CD4-positive, alpha-beta T cell (primary cell): ENCODE measurements at places on chromosomes 7 and 10.

GRCh38 chr7:76278540-76278939 is 23.9 kb upstream of the HSPB1 start:
- no peak for DNase-seq

DNA sequence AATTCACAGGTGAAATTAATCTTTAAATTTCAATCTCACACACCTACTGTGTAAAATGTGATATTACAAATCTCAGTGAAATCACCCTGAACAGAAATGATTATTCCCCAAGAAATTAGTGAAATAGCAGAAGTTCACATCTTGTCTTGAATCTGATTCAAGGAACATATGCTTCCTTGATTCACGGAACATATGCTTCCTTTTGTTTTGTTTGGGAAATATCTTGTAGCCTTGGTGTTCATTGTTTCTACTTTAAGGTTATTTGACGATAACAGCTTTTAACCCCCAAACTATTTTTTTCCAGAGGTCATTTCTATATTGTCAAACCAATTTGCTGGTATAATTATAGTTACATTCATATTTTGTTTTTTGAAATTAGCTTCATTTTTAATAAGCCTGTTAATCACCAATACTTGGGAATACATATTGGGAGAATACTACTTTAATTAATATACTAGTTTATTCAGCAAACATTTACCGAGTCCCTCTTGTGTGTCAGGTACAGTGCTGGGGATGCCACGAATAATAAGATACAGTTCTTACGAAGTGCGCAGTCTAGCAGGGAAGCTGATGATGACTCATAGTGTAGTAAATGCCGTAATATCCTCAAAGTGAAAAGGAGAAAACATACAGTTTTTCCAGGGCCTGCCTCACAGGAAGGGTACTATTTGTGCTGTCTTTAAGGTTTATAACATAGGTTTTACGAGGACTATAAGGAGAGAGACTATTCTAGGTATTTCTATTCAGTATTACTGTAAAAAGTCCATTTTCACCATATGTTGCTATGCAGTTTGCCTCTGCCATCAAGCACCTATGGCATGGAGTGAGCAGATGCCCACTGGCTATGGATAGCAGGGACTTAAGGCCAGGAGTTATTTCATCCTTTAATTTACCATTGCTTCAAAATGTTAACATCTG is 32.5 kb downstream of the PRKAR2B start:
- DNase-seq: no peak

DNA sequence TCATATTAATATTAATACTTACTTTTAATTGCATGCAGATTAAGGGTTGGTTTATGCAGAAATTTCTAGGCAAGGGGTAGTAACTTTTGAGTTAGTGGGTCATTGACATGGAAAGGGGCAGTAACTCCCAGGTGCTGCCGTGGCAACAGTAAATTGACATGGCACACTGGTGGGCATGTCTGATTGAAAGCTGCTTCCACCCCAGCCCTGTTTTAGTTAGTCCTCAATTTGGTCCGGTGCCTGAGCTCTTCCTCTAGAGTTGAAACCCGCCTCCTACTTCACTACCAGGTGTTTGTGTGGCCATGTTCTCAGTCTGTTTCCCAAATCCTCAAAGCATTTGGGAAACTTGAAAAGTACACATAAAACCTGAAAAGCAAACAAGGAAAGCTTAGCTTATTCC is 18.4 kb downstream of the CUZD1 start:
- no peak for DNase-seq

DNA sequence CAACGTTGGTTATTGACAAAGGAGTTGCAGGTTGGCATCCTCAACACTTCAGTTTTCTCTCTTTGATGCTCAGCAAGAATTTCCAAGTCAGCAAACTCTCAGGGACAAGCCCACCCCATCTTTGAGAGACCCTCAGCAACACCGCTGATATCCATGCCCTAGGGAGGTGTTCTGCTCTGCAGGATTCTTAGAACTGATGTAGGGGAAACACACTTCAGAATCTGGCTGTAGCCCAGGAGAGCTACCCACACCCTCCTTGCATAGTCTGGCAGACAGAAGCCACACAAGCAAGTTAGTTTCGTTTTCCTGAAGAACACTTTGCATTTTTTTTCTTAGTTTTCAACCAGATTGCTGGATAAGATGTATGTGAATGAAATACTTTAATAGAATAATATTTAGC is 822 bp downstream of the SAMD9L start:
- DNase-seq: peak; percentile 58

DNA sequence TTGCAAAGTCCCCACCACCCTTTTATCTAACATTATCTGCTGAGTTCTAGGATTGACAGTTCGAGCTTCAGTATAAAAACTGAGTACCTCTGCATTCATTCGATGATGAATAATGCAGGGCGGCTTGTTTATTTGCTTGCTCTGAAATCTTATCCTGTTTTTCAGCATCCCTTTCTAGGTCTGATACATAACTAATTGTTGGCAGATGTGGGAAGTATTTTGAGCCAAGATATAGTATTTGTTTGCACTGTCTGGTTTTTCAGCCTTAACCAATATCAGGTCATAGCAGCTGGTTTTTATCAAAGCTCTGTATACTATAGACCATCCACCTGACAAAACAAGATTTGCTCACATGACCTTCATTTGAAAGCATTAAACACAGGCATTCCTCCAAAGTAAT is 161.4 kb downstream of the TFEC start:
- DNase-seq: no peak

DNA sequence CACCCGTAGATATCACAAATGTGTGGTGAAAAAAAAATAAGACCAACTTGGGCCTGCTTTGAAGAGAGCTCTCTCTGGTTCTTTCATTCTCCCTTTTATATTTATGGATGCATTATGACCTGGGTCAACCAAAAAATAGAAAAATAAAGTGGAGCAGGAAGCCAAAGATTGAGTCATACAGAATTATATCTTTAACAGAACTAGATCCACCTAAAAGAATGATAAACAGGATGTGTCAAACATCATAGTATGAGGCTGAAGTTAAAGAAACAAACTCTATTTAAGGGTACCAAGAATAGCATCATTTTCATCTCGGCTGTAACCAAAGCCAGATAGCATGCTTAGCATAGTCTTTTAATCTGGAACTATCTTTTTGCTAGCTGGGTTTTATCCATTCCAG is 28.8 kb upstream of the NMT2 start:
- no peak for DNase-seq

DNA sequence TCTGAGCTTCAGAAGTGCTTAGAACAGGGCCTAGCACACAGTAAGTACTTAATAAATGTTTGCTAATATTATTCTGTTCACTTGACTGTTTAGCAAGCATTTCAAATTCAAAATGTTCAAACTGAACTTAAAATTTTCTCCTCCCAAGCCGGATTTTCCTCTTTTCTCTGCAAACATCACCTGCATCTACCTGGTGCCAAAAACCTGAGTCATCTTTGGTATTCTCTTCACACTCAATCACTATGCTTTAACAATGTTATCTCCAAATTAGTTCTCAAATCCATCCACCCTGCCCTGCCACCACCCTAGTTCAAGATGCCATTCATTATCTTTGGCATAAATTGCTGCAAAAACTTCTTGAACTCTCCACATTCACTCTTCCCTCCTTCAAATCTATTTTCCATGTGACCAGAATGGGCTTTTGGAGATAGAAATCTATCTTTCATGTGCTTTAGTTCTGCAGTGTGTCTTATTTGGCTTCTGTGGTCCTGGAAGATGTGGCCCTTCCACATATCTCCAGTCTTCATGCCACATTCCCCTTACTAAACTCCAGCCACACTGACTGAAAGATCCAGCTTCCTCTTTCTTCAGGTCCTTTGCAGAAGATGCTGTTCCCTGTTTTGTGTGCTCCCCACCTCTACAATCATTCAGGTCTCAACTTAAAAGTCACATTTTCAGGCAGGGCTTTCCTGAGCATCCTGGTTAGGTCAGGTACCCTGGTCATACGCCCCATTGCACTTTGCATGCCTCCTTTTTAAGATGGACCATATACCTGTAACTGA is 2.0 kb downstream of the GGCT start:
- no peak for DNase-seq

- DNase-seq: peak; percentile 80
Observed at GRCh38 chr7:114922652-114923402, 933 bp downstream of the MDFIC start.

DNA sequence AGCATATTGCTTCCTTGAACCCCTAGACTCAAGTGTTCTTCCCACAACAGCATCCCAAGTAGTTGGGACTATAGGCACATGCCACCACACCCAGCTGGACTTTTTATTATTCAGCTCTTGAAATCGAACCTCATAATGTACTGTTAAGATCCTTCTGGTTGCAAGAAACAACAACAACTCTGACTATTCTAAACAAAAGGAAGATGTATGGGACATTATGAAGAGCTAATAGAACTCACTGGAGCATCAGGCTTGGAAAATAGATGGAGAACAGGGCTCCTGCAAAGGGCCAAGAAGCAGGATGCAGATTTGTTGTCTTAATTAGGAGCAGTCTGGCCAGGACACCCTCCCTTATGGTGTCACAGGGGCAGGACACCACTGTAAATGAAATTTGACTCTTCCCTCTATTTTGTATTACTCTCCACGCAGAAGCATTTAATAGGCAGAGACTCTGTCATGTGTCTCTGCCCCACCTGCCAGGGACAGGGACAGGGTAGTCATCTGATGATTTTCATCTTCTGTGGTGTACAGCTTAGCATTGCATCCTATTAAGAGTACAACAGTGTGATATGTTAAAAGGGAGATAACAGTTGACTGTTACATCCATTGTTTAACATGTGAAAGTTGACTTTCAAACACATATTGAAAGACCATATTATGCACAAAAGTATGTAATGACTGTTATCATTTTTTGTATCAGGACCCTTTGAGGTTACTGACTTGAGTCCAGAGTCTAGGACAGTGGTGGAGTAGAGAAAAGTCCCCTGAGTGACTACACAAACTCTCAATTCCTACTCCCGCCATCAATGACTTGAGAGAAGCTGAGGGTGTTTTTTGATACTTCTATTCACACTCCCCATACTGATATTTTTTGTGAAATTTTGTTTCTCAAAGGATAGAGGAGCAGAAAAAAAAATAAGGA is 157.3 kb downstream of the LRRC4 start:
- DNase-seq: no peak

DNA sequence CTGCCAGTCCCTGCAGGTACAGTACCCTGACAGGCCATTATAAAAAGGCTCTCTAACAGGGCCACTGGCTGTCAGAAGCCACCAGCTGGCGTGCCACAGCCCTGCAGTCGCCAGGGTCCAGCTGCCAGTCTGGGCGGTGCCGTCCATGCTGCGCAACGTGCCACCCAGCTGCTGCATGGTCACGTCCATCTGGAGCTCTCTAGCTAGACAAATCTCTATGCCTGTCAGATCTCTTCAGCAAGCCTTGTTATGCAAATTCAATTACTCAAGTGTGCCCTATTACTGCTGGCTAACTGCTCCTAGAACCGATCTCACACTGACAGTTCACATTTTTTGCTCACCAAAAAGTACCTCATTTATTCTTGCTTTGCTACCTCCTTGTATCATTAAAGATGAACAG is 75.9 kb downstream of the HIBADH start:
- no peak for DNase-seq

DNA sequence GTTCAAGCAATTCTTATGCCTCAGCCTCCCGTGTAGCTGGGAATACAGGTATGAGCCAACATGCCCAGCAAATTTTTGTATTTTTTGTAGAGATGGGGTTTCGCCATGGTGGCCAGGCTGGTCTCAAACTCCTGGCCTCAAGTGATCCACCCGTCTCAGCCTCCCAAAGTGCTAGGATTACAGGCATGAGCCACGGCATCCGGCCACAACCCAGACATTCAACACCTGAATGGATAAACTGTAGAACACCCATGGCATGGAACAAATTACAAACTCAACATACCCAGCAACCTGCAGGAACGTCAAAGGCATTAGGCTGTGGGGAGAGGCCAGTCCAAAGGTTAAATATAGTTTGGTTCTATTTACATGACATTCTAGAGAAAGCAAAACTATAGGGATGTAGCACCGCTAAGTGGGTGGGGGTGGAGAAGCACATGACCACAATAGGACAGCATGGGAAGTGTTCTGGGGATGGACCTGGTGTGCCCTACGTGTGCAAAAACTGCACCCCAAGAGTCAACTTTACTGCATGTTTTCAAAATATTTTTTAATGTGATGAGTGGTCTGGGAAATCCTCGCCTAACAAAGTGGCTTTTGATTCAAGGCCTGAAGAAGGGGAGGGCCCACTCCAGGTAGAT is 6.5 kb upstream of the PGAM2 start:
- no peak for DNase-seq

GRCh38 chr10:131797626-131798025 is 103.2 kb upstream of the PPP2R2D start:
- DNase-seq: no peak

GRCh38 chr7:77352665-77353406 is 63.3 kb downstream of the GSAP start:
- no peak for DNase-seq

DNA sequence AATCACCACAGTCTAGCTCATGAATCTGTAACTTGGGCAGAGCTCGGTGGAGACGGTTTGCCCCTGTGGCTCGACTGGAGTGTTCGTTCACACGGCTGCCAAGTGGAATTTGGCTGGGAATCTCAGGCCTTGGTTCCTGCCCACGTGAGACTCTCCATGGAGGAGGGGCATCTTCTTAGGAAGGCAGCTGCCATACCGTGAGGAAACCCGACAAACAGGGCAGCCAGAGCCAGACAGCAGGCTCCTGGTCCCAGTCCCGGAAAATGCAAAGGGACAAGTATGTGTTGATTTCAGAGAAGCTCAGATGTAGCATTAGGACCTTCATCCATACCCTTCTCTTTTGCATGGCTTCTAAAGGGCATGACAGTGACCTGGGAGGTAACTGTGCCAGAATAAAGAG is 26.6 kb downstream of the AMZ1 start:
- DNase-seq: no peak

GRCh38 chr10:35212856-35213255 is 86.2 kb downstream of the CREM start:
- no peak for DNase-seq

GRCh38 chr7:47759056-47759706 is 177.3 kb upstream of the TNS3 start:
- DNase-seq: no peak

- DNase-seq: no peak
Observed at GRCh38 chr10:114821915-114822443, 399 bp downstream of the FHIP2A start.

DNA sequence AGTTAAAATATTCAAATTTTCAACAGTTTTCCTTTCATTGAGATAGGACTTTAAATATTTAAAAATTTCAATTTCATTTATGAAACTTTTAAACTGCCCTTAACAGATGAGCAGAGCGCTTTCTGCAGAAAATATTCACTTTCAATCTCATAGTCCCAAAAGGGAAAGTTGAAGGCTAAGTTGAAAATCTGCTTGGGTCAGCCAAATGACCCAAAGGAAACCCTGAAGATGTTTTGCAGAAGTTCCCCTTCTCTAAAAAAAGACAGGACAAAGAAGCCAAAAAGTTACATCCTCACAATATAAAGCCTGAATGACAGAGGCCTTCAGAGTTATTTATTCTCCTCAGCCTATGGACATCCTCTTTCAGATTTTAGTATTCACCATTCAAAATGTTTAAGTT is 17.6 kb upstream of the SCIN start:
- DNase-seq: no peak

DNA sequence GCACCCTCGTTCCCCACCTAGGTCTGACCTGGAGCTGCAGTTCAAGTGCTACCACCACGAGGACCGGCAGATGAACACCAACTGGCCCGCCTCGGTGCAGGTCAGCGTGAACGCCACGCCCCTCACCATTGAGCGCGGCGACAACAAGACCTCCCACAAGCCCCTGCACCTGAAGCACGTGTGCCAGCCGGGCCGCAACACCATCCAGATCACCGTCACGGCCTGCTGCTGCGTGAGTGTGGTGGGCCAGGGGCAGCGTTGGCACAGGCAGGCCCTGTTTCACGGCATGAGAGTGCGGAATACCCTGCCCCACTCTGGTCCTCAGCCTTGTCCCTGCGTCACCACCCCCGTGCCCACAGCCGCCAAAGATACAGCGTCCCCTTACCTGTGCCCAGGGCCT is 46.6 kb upstream of the PPIF start:
- no peak for DNase-seq
